ENCODE measurements at places on chromosomes 7 and 10. TPM values are rescaled to one million over a fixed set of nuclear protein-coding genes. Genes with fewer than 3 reads are reported as not detected.

The TMEM236 gene
- total RNA-seq = 0.12 TPM

The SPDYE1 gene
- not detected for total RNA-seq

The BRI3 gene
- 164 TPM for total RNA-seq

The CNTNAP2 gene
- total RNA-seq = 0.03 TPM

The STRIP2 gene
- 6.5 TPM for total RNA-seq

The RASA4B gene
- total RNA-seq = 0.89 TPM

The C7orf57 gene
- total RNA-seq = 0.37 TPM

The EVX1 gene
- total RNA-seq = 0.07 TPM

The CFAP58 gene
- total RNA-seq = 0.09 TPM

The CXCL12 gene
- total RNA-seq = 0.13 TPM

The LFNG gene
- total RNA-seq = 13.6 TPM

The ZPBP gene
- not detected for total RNA-seq

The TSPAN33 gene
- total RNA-seq = 6.5 TPM

The NODAL gene
- total RNA-seq = not detected

The OR9A2 gene
- total RNA-seq = not detected

The COL26A1 gene
- 0.35 TPM for total RNA-seq

The UBTD1 gene
- 18.3 TPM for total RNA-seq

The ING3 gene
- 5.2 TPM for total RNA-seq

The PGAM2 gene
- total RNA-seq = not detected

The RAPGEF5 gene
- total RNA-seq = 0.05 TPM

The RHEB gene
- 143 TPM for total RNA-seq

The A1CF gene
- 0.09 TPM for total RNA-seq

The MEST gene
- total RNA-seq = 42.3 TPM

The PRLHR gene
- not detected for total RNA-seq

The SPDYE8 gene
- total RNA-seq = not detected

The STEAP1 gene
- total RNA-seq = 13.4 TPM

The ENTPD1 gene
- not detected for total RNA-seq

The MASTL gene
- total RNA-seq = 19.5 TPM

The GHRHR gene
- not detected for total RNA-seq

The MMP21 gene
- not detected for total RNA-seq

The FAM241B gene
- 20.1 TPM for total RNA-seq

The NUPR2 gene
- total RNA-seq = not detected

The DOCK4 gene
- 7.4 TPM for total RNA-seq

The CHST12 gene
- total RNA-seq = 13.6 TPM

The CRPPA gene
- total RNA-seq = 0.79 TPM

The CDK6 gene
- 18.0 TPM for total RNA-seq

The AVL9 gene
- 31.5 TPM for total RNA-seq

The NPY4R gene
- total RNA-seq = 47.6 TPM

The PILRA gene
- 5.2 TPM for total RNA-seq

The SUPV3L1 gene
- total RNA-seq = 37.9 TPM

The MYO1G gene
- total RNA-seq = 0.09 TPM

The CPN1 gene
- 0.20 TPM for total RNA-seq

The TFEC gene
- 0.10 TPM for total RNA-seq

The TMEM120A gene
- 33.0 TPM for total RNA-seq

The SLC29A4 gene
- 10.0 TPM for total RNA-seq

The MMRN2 gene
- total RNA-seq = 1.1 TPM

All from A549 treated with CpdA at 1 μM for 4 hours (cell line).